ENCODE measurements at places on chromosomes 2 and 18.

- DNase-seq: peak; percentile 20
These were observed 2.4 kb downstream of the WDR43 start for GRCh38 chr2:28896906-28897305.

- no peak for DNase-seq
These were observed 32.4 kb downstream of the MOGAT1 start for GRCh38 chr2:222703886-222704285.

GRCh38 chr2:188511346-188511745 is 219.7 kb downstream of the GULP1 start:
- no peak for DNase-seq

- no peak for DNase-seq
These were observed 36.8 kb downstream of the ADAM23 start for GRCh38 chr2:206480161-206480560.

DNA sequence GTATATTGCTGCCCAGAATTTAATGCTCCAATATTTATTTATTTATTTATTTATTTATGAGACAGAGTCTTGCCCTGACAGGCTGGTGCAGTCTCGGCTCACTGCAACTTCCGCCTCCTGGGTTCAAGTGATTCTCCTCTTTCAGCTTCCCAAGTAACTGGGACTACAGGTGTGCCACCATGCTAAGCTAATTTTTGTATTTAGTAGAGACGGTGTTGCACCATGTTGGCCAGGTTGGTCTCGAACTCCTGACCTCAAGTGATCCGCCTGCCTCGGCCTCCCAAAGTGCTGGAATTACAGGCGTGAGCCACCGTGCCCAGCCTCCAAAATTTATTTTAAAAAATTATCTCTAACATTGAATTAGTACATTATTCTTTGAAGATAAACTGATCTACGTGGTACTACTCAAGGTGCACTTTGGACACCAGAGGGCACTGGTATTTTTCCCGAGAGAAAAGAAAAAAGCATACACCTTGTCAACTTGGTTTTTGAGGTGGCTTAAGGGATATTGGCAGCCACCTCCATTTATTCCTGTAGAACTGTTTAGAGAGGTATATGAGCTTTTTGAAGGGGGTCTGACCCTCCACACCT is 1.4 kb upstream of the IDH1 start:
- DNase-seq: peak; percentile 5

Data from SW 1271 (cell line).